ENCODE measurements at places on chromosomes 5 and 9.

DNA sequence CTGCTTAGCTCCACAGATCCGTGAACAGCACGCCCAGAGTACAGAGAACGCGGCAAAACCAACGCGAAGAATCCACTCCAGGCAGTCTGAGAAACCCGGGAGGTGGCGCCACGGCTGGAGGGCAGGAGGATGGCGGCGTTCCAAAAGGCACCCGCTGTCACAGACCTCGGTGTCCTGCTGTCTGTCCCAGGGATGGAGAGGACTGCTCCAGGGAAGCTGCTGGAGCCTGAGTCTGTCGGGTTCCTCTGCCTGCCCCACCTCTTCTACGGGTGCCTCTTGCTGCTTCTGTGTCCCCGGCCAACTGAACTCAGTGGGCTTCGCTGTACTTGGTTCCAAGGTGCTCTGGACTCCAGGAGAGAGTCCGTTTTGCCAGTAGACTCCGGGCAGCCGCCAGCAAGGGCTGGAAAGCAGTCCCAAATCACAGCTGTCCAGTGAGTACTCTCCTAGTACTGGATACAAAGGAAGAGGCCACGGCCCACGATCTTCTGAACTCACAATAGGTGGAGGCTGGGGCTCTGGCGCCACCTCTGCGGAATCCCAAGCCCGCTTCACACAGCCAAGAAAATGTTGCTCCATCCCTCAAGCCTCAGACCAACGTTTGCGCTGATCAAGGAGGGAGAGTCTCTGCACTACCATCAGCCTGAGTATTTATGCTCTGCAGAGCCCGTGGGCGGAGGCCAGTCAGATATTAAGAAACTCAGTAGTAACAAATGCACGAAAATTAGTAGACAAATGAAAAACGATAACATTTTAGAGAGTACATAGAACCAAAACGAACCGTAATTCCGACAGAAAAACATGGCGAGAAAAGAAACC is 440 bp downstream of the ANXA2R start:
- DNase-seq = no peak

- no peak for DNase-seq
Measured at GRCh38 chr5:178587763-178588611, 2.2 kb downstream of the COL23A1 start.

GRCh38 chr5:57785946-57786345 is 303.3 kb upstream of the ACTBL2 start:
- no peak for DNase-seq

- DNase-seq = no peak
Measured at GRCh38 chr5:82425591-82425990, 147.4 kb upstream of the RPS23 start.

DNA sequence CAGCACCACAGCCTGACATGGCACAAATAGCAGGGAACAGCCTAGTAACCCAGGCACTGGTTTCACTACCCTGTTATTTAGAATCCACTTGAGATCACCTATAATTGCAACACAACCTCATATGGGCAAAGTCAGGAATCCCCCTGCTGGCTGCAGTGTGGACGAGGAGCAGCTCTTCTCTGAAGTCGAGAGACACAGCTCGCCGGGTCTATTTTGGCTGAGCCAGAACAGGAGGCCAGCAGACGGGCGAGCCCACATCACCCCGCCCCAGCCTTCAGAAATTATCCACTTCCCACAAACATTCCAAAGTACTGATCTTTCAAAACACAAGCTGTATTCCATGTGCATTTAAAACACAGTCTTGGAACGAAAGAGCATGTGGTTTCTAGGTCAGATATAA is 179.0 kb downstream of the ROR2 start:
- no peak for DNase-seq

- DNase-seq = no peak
Measured at GRCh38 chr5:13745508-13745907, 199.0 kb downstream of the DNAH5 start.

DNA sequence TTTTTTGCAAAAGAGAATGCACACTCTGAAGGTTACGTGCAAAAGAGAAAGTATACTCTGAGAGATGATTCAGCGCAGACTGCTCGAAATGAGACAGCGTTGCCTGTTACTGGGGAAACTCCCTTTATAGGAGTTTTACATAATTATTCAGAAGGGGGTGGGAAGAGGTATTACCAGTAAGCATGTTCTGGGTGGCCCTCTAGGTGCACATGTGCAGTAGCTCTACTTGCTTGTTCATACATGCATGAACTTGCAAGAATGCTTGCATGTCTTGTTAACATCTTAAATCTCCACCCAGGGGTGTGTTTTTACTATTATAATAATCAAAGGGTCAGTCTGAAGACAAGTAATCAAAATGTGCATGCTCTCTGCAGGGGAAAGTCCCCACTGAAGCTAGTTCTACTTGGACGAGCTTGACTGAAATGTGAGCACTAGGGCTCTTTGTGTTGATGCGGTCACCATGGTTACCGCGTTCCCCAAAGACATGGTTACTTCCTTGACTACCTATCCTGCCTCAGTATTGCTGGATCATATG is 75.5 kb downstream of the SGCD start:
- DNase-seq = no peak

GRCh38 chr5:94847019-94847418 is 228.6 kb downstream of the SLF1 start:
- no peak for DNase-seq

DNA sequence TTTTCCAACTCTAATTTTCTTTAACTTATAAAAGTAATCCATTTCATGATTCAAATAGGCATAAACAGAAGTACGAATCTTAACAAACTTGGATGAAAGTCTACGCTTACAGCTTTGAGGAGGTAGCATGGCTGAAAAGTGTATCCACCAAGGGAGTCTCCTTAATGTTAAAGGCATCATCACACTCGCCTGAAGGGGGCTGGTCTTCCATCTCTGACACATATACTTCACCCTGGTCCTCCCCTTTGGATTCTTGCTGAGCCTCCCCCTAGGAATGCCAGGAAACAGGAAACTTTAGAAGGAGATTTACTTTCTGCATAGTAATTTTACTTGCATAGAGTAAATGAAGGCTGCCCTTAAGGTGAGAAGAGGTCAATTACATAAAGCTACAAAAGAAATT is 10.3 kb upstream of the NME5 start:
- no peak for DNase-seq

- DNase-seq = no peak
Measured at GRCh38 chr9:137244486-137245449, 3.7 kb downstream of the TUBB4B start.

DNA sequence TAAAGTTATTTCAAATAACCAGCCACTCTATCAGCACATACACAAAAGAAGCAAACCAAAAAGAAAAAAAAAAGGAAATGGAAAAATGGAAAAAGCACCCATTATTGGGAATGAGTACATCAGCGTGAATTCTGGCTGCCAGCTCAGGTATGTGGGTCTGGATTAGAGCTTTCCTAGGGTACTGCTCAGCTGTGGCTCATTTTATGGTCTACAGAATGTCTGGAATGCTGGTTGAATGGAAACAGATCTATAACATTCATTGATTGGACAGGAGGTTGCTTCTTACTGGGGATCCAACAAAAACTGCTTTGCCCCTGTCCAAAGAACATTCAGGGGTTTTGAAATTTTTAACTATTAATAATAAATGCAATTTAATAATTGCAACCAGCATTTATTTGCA is 3.9 kb upstream of the CAST start:
- DNase-seq = no peak

GRCh38 chr5:14100281-14100680 is 42.9 kb upstream of the TRIO start:
- DNase-seq = no peak

- no peak for DNase-seq
Measured at GRCh38 chr9:129836311-129837007, 1.2 kb downstream of the USP20 start.

DNA sequence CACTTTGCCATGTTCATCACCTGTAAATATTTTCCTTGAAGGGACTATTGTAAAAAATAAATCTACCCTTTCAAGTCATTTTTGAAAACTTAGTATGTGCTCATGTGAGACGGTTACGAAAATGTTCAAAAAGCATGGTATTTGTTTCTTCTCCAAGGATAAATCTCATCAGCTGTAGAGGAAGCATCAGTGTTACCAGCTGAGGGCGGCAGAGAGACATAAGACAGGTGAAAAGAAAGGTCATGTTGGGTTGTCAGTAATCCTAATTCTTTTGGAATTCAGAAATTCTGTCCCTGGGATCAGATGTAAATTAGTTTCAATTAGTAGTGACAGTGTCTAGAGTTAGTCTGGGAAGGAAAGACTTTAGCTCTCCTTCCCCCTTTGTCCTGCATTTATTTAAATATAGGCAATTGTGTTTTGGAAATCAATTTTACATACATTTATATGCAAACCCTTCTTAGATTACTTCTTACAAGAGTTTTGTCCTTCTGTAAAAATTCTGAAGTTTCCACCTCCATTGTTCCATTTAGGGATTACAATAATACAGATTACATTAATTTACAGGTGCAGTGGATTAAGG is 791.9 kb upstream of the CDH6 start:
- DNase-seq = no peak

- no peak for DNase-seq
Measured at GRCh38 chr9:84781458-84781857, 111.9 kb downstream of the NTRK2 start.

DNA sequence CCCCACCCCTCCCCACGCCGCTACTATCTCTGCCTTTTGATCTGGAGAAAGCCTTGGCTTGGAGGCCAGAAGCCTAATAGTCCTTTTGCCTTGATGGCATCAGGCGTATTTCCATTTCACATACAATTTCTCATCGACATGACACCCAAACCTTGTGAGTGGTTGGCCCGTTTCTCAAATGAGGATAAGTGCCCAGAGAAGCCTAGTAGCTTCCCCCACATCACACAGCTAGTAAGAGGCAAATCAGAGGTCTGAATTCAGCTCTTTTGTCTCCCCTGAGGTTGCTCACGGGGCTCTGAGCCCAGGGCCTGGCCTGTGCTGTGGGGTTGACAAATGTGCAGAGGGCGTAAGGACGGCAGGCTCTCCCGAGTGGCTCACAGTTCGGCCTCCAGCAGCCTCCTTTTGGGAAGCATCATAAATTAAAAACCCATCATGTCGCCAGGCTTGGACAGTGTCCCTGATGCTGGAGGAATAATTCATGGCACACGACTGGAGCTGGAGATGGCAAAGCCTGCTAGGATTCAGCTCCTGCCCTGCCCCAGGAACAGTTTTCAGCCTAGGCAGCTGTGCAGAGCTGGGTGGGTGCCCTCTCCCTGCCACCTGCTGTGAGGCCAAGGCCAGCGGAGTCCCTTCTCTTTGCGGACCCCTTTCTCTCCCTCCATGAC is 263.8 kb downstream of the NSG2 start:
- no peak for DNase-seq

DNA sequence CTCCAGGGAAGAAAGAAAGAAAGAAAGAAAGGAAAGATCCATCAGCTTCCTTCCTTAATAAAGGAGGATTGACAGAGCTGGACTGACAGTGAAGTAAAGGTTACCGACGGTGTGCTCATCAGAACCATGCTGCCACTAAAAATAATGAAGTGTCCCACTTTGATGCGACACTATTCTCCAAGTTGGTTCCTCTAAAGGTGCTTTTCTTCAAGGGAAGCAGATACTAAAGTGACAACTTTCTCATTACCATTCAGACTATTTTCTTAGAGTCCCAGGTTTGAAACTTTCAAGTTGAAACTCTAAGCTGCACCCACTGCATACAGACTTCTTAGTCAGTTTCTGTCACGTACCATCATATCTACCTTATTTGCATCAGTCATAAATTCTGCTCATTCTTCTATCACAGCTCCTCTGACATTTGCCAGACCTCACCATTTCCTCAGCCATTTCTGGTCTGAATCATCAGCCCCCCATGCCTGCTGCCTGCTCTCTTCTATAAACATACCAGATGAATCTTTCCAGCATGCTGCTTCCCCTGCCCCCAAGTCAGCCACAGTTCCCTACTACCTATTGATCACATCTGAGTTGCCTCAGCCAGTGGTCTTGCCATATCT is 177.6 kb downstream of the DEPDC1B start:
- DNase-seq = no peak

DNA sequence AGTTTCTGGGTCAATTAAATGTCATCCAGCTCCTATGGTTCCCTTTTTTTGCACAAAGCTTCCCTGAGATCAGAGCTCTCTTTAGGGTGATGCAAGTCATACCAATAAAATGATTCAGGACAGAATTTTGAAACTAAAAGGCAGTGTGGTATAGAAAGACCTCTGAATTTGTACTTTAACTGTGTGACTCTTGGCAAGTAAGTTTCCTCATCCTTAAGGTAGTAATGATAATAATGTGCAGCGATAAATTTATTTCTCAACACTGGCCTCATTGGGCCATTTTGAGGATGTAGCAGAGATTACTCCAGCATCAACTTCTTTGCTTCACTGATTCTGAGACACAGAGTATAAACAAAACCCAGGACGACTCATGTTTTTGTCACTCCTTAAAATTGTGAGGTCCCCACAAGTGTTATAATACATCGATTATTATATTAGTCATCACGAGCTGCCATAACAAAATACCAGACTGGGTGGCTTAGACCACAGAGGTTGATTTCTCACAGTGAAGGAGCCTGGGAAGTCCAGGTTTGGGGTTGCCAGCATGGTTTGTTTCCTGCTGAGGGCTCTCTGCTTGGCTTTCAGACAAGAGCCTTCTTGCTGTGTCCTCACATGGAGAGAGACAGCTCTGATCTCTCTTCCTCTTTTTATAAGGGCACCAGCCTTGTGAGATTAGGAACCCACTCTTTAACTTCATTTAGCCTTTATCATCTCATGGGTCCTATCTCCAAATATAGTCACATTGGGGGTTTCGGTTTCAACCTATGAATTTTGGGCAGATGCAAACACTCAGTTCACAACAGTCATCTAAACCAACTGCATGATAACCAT is 293.0 kb downstream of the ZNF608 start:
- no peak for DNase-seq

GRCh38 chr9:92671323-92671722 is 1.4 kb upstream of the IPPK start:
- DNase-seq = no peak

- no peak for DNase-seq
Measured at GRCh38 chr5:14266686-14267085, 123.5 kb downstream of the TRIO start.

- DNase-seq = peak; percentile 41
Measured at GRCh38 chr9:35690614-35691333, 1.0 kb upstream of the TPM2 start.

GRCh38 chr9:1051584-1052275 is 1.6 kb downstream of the DMRT2 start:
- DNase-seq = no peak

- DNase-seq = no peak
Measured at GRCh38 chr9:114035221-114035844, 42.8 kb downstream of the AMBP start.

GRCh38 chr9:34124099-34124498 is 2.4 kb downstream of the DCAF12 start:
- no peak for DNase-seq

- DNase-seq = peak; percentile 4
Measured at GRCh38 chr9:99465231-99465907, 243.3 kb downstream of the SEC61B start.

DNA sequence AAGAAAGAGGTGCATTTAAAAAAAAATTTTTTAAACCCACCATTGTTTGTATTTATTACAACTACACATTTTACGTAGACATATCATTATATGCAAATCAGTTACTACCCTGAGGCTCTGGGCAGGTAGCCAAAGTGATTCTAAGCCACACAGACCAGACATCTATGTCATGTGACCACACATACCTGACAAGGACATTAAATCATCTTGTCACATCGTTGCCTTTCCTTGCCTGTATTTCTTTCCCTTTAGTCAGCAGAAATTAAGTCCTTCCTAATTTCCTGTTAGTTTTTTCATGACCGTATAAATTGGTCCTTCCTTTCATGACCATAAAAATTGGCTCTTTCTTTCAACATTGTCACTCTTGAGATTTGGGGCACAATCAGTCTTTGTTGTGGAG is 134.2 kb upstream of the MARCHF11 start:
- DNase-seq = no peak

GRCh38 chr5:4646715-4647375 is 493.3 kb upstream of the ADAMTS16 start:
- no peak for DNase-seq

Data from urinary bladder (tissue), 4 donors.